ENCODE measurements at places on chromosomes 6 and 20.

DNA sequence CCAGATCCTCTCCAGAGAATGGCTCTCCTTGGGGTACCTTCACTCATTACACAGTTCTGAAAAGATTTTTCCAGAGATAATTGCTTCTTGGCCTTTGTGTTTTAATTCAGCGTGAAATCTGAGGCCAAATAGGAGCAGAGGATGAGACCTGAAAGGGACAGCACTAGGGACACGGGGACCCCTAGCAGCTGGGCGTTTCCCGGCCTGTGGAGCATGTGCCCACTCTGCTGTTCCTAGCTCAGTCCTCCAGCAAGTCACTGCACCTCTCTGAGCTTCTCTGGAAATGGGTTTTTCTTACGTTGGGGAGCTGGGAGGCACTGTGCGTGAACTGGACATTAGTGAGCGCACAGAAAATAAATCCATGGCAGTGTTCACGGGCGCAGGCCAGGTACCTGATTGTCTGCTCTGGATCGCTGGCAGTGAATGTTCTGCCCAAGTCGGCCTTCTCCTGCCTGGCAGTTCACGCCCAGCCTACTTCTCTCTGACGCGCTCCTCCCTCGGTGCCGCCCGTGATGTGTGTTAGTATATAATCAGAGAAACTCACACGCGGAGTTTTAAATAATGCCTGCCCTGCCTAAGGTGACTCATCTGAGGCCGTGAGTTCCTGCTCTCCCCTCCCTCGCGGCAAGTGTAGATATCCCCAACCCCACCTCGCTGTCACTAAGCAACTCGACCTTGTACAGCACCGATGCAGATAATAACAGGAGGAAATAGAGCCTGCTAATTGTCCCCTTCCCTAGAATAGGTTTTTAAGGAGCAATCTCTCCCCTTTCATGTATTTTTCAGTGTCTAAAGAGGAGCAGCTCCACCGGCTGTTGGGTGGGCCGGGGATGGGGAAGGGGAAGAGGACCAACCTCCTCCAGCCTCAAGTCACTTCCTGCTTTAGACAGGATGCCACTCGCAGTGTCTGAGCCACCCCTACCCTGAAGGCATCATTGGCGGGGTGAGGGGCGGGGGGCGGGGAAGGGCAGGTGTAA, 2.7 kb upstream of the TUBB2A start:
- DNase-seq = no peak

- no peak for DNase-seq
These were observed 32.4 kb upstream of the TPBG start for GRCh38 chr6:82331031-82331773.

DNA sequence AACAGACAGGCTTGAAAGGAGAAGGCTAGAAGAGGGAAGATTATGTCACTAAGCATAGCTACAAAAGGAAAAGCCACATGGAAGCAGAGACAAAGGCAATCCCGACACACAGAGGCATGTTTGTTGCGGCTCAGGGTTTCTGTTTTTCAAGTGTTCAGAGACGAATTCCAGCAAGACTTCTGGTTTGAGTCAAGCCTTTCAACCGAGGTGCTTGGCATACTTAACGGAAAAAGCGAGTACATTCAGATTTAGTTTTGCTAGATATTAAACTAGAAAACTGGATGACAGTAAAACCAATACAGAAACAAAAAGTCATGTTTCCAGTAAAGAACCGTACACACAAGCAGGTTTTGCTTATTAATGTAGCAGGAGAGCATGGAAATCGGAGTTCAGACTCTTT, 27.2 kb downstream of the MCUR1 start:
- no peak for DNase-seq

DNA sequence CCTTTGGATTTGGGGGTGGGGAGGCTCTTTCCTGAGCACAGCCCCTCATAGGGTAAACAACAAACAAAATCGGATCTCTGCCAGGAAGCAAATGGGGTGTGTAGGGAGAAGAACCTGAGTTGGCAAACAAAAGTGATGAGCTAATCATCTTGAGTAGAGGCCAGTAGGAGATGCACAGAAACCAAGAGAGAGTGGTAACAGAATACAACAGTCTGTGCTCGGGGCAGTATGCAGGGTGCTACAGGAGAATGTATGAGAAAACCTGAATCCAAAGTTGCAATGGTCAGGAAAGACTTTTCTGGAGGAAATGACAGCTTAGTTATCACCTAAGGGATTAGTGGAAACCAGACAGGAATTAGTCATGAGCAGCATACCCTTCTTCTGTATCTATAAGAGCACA, 177.8 kb downstream of the CDKAL1 start:
- no peak for DNase-seq

GRCh38 chr6:111980971-111981840, 72.7 kb upstream of the CCN6 start:
- DNase-seq = no peak

DNA sequence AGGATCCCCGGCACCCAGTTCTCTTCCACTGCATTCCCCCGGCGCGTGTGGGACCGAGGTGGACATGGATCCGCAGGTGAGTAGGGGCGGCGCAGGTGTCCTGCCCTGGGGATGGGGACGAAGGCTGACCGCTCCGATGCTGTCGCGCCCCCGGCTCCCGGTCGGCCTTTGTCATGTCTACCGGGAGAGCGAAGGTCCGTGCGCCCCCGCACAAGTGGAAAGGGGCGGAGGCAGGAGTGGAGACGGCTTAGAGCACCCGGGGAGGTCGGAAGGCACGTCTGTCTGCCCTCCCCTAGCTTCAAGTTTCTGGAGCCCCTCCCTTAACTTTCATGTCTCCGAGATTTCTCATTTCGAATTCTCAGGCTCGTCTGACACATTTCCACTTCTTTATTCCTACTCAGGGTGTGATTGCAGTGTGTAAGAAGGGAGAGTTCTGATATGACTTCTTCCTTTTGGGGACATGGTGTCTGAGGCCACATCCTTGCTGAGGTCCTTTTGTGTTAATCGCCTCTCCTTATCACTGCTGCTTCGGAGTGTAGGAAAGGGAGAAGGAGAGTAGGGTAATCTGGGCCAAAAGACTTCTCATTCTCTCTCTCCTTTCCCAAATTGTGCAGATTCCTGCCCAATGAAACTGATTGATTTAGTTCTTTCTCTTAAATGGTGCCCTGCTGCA, 435 bp downstream of the KIFC1 start:
- no peak for DNase-seq

DNA sequence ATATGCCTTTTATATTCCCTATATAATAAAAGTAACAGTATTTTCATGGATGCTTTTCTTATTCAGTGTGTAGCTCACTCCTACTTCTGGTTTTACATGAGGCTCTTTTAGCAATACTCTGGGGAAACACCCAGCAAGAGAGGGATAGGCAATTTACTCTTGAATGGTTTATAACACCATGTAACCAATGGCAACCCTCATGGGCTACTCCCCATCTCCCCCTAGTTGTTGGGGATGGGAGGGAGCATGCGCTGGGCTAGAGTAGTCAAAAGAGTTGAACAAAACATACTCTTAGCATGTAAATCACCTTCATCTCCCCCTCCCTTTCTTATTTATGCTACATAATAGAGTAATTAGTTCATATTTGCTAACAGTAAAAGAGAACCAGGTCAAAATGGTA, 140.1 kb upstream of the LRFN2 start:
- no peak for DNase-seq

GRCh38 chr6:11869672-11870340, 91.2 kb upstream of the ADTRP start:
- no peak for DNase-seq

GRCh38 chr6:110036408-110037302, 58.5 kb downstream of the GPR6 start:
- no peak for DNase-seq

GRCh38 chr20:13723011-13723410, 61.7 kb downstream of the ESF1 start:
- DNase-seq = no peak

GRCh38 chr6:41336824-41337223, 1.4 kb downstream of the NCR2 start:
- DNase-seq = no peak

DNA sequence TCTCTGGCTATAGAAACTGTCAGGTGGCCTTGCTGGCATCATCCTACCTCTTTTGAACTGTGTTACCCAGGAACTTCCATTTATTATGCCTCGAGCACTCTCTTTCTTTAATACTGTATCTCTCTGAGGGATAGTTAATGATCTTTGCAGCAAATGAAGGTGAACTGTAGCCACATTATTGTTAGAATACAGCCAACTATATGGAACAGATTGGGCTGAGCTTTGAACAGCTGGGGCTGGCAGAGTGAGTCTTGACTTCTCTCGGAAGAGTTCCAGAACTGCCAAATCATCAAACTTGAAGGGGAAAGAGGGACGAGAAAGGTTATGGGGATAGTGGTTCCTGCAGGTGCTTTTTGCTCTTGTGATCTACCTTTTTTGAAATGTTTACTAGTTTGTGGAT, 237.7 kb downstream of the PRL start:
- no peak for DNase-seq

- no peak for DNase-seq
These were observed 7.3 kb upstream of the USP45 start for GRCh38 chr6:99522531-99522930.

GRCh38 chr20:56808117-56808725, 179.1 kb downstream of the TFAP2C start:
- no peak for DNase-seq

- DNase-seq = peak; percentile 74
These were observed 783 bp downstream of the LRRC73 start for GRCh38 chr6:43509142-43509983.

DNA sequence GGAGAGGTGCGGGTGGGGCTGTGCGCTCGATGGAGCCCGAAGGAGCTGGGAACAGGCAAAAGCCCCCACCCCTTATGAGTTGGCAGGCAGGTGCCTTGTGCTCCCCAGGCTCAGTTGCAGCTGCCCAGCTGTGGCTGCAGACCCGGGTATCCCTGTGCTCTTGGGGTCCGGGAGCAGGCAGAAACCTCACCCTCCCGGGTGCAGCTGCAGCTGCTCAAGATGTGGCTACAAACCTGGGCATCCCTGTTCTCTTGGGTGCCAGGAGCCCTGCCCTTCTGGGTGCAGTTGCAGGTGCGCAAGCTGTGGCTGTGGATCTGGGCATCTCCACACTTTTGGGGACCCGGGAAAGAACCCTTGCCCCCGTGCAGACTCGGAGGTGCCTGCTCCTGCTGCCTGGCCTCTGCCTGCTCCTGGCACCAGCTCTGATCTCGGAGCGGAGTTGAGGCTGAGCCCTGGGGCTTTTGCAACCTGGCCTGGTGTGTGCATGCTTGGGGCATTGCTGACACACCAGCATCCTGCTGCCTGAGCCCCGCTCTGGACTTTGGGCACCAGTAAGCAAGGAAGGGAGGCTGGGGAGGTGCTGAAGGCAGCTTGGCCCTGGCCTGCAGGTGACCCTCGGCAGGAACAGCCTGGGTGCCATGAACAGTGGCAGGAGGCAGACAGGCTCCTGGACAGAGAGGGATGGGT, 21.6 kb downstream of the OR2J3 start:
- DNase-seq = no peak

- DNase-seq = no peak
These were observed 585.7 kb upstream of the MARCKS start for GRCh38 chr6:113271437-113271836.

GRCh38 chr20:36890586-36890985, 14.6 kb downstream of the TLDC2 start:
- no peak for DNase-seq

- no peak for DNase-seq
These were observed 260.0 kb upstream of the SUPT3H start for GRCh38 chr6:45637611-45638257.

GRCh38 chr6:12548526-12548925, 168.0 kb upstream of the PHACTR1 start:
- no peak for DNase-seq

Measured in ecto neural progenitor cell (in vitro differentiated cells).